ENCODE measurements at places on chromosomes 13 and 19.

DNA sequence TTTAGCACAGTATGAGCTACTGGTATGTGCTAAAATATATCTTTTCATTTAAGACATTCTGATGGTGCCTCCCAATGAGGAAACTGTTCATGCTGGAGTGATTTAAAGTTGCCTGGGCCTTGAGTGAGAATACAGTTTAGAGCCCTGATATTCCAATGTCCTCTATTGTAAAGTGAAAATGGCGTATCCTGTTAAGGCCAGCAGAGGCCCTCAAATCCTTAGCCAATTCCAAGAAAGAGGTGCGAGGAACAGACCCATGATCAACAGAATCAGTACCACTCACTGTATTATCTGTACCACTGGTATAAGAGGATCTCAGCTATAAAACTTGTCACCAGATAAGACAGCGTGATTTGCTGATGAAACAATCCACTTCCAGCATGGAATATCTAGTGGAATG is 273.1 kb upstream of the SLITRK5 start:
- no peak for DNase-seq

- DNase-seq, result no peak
Measured at GRCh38 chr19:32349724-32350470, 4.5 kb downstream of the ZNF507 start.

- DNase-seq, result no peak
Measured at GRCh38 chr13:27476943-27477703, 26.8 kb upstream of the MTIF3 start.

DNA sequence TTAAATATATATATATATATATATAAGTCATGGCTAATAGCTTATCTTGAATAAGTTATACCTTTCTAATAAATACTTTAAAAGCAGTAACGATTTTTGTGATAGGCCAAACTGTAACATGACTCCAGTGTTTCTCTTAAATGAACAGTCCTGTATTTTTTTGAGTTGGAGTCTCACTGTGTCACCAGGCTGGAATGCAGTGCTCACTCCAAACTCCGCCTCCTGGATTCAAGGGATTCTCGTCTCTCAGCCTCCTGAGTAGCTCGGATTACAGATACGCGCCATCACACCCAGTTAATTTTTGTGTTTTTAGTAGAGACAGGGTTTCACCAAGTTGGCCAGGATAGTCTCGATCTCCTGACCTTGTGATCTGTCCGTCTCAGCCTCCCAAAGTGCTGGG is 814.2 kb upstream of the SLITRK5 start:
- DNase-seq, result no peak

DNA sequence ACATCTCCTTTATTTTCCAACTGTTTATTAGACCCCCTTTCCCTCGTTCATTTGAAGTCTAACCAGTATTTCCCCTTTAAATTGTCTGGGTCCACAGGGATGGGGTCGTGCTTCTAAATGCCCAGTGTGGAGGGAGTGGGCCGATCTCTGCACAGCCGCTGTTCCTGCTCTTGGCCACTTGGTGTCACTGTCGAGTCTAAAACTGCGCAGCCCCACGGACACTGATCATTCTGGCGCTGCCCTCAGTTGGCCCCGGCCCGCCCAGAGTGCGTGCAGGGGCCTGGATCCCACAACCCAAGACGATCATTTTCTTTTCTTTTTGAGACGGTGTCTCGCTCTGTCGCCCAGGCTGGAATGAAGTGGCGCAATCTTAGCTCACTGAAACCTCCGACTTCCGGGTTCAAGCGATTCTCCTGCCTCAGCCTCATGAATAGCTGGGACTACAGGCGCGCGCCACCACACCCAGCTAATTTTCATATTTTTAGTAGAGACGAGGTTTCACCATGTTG is 12.0 kb downstream of the WDR88 start:
- peak; percentile 42 for DNase-seq

DNA sequence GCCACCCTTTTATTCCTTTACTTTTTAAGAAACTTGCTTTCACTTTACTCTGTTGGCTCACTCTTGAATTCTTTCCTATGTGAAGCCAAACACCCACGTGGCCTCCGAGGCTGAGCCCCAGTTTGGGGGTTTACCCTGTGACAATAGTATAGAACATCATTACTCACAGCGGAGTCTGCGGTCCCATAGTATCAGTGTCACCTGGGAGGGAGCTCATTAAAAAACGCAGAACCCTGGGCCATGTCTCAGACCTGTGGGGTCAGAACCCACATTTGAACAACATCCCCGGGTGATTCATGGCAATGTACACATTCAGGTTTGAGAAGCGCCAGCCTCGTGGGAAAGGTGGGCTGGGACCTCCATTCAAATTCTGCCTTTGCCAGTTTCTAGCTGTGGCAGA is 36.0 kb upstream of the UBL3 start:
- DNase-seq, result peak; percentile 14

GRCh38 chr13:40060296-40061007 is 405.0 kb downstream of the COG6 start:
- DNase-seq, result peak; percentile 22

DNA sequence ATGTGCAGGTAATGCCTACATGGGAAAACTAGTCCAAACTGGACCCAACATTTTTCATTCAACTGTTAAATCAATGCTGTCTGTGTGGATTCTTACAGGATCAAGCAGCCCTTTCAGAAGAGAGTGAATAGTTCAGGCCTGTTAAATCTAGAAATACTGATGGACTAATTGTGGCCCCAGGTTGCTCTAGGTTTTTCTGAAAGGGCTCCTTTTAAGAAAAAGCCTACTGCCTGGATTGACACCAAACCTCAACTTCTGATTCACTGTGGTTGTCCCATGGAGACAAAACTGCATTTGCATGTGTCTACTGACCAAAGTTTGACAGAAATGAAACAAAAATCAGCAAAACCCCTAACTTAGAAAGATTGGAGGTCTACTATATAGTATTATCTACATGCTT is 437.0 kb downstream of the KLF12 start:
- DNase-seq, result no peak

GRCh38 chr19:11031421-11032070 is 57.7 kb upstream of the LDLR start:
- no peak for DNase-seq

DNA sequence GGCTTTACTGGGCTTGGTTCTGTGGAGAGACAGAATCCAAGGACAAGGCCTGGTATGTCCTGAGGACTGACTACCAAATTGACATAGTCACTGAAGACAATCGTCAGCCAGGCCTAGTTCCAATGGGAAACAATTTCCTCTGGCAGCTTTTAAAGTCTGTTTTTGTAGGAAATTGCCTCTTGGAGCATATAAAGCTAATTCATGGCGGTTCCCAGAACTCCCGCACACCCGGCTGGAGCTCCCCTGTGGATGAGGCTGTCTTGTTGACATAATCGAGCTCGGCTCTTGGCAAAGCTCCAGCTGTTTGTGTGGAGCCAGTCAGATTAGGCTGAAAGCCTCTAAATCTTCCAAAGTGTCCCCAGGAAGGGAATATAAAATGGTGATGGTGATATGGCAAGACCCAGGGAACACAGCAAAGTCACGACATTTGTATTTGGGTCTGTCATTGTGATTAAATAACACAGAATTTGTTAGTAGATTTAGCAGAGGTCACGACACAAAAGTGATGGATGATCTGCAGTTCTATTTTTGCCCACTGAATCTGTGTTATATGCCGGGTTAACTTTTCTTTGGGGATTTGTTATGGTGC is 395.0 kb downstream of the PCDH9 start:
- DNase-seq, result no peak

DNA sequence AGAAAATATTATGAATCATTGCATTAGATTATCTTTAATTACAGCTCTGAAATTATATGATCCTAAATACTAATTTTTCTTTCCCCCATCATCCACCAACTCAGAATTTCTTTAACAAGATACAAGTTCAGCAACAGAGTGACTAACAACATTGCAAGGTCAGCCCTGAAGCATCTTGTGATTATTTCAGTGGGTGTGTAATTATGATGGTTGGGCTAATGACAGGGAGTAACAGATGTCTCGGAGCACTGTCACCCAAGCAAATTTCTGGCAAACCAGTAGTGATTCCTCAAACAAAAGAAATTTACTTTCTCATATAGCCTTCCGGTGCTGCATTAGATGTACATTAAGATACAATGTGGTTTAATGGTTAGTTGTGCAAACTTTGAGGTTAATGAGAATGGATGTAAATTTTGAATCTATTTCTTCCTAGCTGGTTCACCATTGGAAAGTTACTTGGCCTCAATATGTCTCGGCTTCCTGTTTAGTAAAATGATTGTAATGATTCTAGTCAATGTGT is 238.9 kb downstream of the ITGBL1 start:
- no peak for DNase-seq

DNA sequence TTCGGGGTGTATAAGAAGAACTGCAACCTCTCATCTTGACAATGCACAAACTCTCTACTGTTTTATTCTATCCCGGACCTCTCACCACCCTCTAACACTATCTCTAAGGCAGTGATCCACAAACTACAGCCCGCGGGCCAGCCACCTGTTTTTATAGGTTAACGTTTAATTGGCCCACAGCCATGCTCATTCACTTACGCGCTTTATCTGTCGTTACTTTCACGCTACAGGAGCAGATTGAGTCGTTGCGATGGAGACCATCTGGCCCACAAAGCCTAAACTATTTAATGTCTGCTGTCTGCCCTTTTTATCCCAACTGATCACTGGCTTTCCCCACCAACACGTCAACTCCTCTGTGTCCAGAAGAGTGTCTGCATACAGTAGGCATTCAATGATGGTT is 158.9 kb downstream of the CACNA1A start:
- no peak for DNase-seq

- DNase-seq, result no peak
Measured at GRCh38 chr13:47216176-47216822, 319.4 kb upstream of the HTR2A start.

- DNase-seq, result no peak
Measured at GRCh38 chr19:50549059-50549926, 18.9 kb downstream of the LRRC4B start.

- DNase-seq, result no peak
Measured at GRCh38 chr13:31225998-31226675, 26.4 kb downstream of the B3GLCT start.

DNA sequence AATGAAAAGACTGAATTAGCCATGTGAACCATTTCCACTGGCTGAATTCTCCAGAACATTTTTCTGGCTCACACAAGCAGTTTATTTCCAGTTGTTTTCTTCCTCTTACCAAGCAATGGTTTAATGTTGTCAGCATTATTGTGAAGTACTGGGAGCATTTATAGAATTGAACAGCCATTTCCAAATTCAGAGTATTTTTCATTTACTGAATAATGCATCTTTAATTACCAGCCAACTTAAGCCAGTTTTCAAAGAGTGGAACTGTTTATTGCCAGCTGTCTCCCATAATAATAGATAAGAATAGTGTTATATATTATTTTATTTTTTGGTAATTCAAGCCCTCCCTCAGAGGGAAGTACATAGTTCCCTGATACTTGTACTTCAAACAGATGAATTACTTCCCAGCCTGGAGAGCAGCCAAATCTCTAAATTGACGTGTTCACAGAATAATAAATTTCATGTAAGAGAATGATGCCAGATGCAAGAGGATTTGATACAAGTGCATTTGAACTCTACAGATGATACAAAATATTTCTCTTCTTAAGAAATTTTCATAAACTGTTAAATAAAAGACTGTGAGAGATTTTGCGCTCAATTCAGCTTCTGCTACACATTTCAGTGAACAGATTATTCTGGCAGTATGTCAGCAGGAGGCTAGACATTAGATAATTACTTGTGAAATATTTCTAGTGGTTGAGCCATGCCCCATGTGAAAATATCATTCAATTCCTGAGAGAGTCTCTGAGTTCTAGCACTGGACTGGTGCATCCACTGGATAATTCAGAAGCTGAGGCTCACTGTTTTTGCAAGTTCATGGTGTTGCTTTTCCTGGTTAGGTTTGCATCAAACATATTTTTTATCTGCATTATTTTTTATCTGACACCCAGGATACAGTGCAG is 315.9 kb downstream of the SLC7A1 start:
- DNase-seq, result no peak

- DNase-seq, result no peak
Measured at GRCh38 chr19:15448778-15449619, 757 bp downstream of the WIZ start.

DNA sequence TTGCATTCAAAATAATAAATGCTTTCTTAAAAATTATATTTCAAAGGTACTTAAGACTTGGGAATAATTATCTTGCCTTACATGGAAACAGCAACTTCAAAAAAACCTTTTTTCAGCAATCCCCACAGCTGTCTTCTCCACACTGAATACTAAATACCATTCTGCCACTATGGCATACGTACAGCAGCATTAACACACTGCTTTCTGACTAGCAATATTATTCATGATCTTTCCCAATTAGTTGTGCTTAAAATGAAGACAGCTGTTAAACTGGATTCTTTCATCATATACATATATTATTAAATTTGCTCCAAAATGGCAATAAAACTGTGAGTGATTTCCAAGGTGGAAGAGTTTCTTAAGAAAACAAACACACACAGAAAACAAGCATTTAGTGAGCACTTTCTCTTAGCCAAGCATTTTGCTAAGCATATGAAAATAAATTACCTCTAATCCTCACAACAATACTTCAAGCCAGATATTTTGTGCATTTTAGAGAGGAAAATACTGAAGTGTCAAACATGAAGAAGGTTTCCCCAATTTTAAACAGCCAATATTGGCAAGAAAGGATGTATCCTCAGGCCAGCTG is 609.5 kb downstream of the SLITRK1 start:
- DNase-seq, result no peak

- DNase-seq, result no peak
Measured at GRCh38 chr13:24182703-24183081, 22.2 kb downstream of the SPATA13 start.

GRCh38 chr19:8320564-8321066 is 560 bp downstream of the NDUFA7 start:
- DNase-seq, result no peak

DNA sequence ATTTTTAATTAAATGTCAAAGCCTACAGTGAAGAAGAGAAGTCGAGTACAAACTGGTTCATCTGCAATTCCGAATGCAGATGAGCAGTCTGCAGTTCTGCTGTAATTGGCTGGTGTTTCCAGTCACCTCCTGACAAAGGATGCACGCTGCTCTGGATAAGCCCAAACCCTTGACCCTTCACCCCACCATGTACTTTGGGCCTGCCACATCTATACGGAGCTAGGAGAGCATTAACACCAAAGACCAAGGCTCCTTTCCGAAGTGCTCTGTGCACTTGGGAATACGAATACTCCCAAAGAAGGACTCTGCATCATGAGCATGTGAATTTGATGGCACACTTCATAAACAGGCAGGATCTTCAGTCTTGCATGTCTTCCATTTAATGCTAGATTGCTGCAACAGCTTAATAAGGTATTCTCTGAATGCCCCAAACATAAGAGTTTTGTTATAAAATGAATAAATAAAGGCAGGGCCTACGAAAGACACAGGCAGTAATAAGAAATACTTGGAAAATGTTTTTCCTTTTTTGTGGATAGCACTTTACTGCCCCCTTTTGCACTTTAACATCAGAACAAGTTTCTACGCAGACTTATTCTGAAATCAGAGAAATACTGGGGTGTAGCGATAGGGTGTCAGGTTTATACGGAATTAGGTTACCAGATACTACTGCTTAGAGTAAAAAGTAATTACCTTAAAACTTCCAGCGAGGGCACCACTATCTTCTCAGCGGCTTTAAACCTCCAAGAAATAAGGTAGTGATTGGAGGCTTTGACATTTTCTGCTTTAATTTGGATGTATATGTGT is 15.0 kb downstream of the EFNB2 start:
- no peak for DNase-seq

Data from activated CD8-positive, alpha-beta memory T cell treated with anti-CD3 and anti-CD28 coated beads for 48 hours (primary cell).